ENCODE measurements at places on chromosomes 3 and 15. TPM values are rescaled to one million over a fixed set of nuclear protein-coding genes. Genes with fewer than 3 reads are reported as not detected.

SLC35A5 gene
- 37.6 TPM for total RNA-seq

AEN gene
- 40.7 TPM for total RNA-seq

KBTBD13 gene
- not detected for total RNA-seq

KIF7 gene
- total RNA-seq, result 22.9 TPM

DNASE1L3 gene
- total RNA-seq, result not detected

MANF gene
- 153 TPM for total RNA-seq

UROC1 gene
- not detected for total RNA-seq

SLC6A1 gene
- total RNA-seq, result 3.6 TPM

PIERCE2 gene
- total RNA-seq, result 3.6 TPM

CHL1 gene
- 4.0 TPM for total RNA-seq

SPTBN5 gene
- 2.8 TPM for total RNA-seq

Data from endodermal cell (in vitro differentiated cells).